ENCODE measurements at places on chromosomes 2 and 18. TPM values are rescaled to one million over a fixed set of nuclear protein-coding genes. Genes with fewer than 3 reads are reported as not detected.
A peak's percentile ranks its signal among the peaks of the same experiment; 100 is the strongest.

Gene FAM237A
- total RNA-seq: not detected

Gene INHA
- not detected for total RNA-seq

DNA sequence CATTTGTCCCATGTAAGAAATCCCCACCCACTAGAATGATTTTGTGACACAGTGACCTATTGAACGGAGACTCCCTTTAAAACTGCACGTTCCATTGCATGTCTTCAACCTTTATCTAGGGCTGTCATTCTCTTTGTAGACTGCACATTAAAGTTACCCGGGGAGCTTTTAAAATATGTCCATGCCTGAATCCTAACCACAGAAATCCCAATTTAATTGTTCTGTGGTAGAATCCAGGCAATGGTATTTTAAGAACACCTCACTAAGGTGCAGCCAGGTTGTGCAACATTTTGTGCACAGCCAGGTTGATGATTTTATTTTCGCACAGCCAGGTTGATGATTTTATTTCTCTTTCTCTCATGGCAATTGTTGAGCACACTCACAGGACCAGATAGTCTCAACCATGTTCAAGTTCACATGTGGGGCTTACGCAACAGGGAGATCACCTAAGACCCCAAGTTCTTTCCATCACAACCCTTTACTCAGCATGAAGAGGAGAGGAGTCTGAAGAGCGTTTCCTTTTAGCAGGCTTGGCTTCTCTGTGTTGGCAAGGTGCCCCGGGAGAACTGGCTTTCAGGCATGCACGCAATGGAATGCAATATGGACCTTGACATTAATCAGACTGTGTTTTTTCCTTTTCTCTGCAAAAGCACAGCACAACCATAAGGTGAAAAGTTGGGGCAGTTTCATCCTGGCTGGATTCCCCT lies 467.3 kb upstream of the ETAA1 start:
- no peaks in the 10 kb centered on the region for H3K4me1 ChIP-seq
- no peak for DNase-seq
- H3K27ac ChIP-seq: no peak overlapping the region
- no peak overlapping the region for H3K4me3 ChIP-seq
- H3K27me3 ChIP-seq: no peaks in the 10 kb centered on the region

DNA sequence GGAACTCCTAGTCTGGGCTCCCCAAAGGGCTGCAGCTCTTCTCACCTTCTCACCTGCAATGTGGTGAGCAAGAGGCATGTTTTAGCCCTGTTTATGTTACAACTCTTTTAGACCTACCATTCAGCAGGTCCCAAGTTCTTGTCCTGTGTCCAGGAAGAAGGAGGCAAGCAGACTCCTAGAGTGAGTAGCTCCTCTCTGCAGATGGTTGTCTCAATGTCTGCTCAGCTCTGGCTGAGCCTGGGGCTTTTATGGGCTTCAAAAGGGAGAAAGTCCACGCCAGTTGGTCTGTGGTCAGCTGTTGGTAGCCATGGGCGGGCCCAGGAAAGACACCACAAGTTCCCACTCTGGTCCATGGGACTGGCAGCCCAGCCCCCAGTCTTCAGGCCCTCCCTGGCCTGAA lies 148.1 kb upstream of the HS6ST1 start:
- H3K36me3 ChIP-seq: no peaks in the 10 kb centered on the region
- peak overlapping the region; percentile 2 for H3K4me3 ChIP-seq
- no peaks in the 10 kb centered on the region for H3K4me1 ChIP-seq
- DNase-seq: no peak
- no peak overlapping the region for H3K27ac ChIP-seq

DNA sequence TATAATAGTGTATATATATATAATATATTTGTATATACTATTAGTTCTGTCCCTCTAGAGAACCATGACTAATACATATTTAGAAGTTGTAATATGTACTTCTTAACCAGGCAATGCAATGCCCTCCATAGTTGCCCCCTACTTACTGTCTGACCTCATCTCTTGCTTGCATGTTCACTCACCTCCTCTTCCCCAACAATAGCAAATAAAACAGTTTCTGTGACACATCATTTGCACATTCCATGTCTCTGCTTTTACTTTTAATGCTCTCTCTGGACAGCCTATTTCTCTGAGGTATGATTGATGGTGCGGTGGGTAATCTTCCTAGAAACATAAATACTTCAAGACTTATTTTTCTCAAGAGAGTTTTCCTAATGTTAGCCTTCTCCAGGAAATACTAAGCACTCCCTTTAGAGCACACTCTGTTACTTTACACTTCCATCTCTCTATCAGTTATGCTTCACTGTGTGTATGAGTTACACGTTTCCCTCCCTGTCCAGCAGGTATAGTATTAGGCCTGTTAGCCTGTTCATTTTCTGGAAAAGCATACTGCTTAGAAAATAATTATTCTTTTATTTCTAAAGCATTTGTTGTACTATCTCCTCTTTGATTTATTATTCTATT lies 295.6 kb upstream of the LRATD1 start:
- no peak for DNase-seq
- no peaks in the 10 kb centered on the region for H3K27me3 ChIP-seq
- H3K36me3 ChIP-seq: no peaks in the 10 kb centered on the region

Gene RFX8
- total RNA-seq: 0.23 TPM

- no peak overlapping the region for H3K27ac ChIP-seq
- no peak overlapping the region for H3K4me3 ChIP-seq
- no peaks in the 10 kb centered on the region for H3K36me3 ChIP-seq
- H3K4me1 ChIP-seq: no peaks in the 10 kb centered on the region
- peaks cover 40% of the 10 kb centered on the region for H3K27me3 ChIP-seq
- DNase-seq: no peak
Measured at GRCh38 chr2:238863231-238863630, 15.3 kb downstream of the TWIST2 start.

Gene TMEM185B
- 21.9 TPM for total RNA-seq

All from T-cell (primary cell).